T-helper 1 cell (primary cell): ENCODE measurements at places on chromosomes 1 and 21.

DNA sequence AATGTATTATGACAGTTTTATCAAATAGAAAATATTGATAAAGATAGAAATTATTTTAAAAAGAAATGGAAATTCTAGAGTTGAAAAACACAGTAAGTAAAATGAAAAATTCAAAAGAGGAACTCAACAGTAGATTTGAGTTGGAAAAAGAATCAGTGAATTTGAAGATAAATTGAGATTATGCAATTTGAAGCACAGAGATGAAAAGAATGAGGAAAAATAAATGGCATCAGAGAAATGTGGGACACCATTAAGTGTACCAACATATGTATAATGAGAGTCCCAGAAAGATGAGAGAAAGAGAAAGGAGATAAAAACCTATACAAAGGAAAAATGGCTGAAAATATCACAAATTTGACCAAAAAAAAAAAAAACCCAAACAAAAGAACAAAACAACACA is 25.0 kb downstream of the C4BPA start:
- DNase-seq, result no peak

GRCh38 chr1:118253053-118253915 is 68.3 kb upstream of the SPAG17 start:
- no peak for DNase-seq

GRCh38 chr1:172874950-172875349 is 175.8 kb downstream of the TNFSF18 start:
- no peak for DNase-seq

GRCh38 chr1:118118469-118118868 is 66.6 kb downstream of the SPAG17 start:
- DNase-seq, result no peak

- DNase-seq, result no peak
These were observed 573 bp downstream of the KLHL21 start for GRCh38 chr1:6601923-6602668.

- no peak for DNase-seq
These were observed 5.0 kb downstream of the AGT start for GRCh38 chr1:230708631-230709580.

GRCh38 chr1:186927884-186928283 is 99.1 kb downstream of the PLA2G4A start:
- no peak for DNase-seq

DNA sequence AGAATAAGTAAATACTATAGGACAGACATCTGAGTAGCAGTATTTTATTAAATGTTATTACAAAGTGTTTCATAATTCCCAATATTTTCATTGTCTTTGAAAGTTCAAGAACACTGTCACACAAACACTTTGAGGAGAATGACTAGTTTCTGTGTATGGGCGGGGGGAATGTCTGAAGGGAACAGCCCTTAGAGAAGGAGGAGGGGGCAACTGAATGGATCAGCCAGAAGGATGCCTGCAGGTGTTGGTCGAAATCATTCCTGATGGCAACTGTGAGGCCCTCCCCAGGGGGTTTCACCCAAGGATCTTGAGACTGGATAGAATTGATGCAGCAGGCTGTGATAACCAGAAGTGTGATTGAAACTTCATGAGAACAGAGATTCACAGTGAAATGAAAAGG is 223.2 kb upstream of the C1orf87 start:
- no peak for DNase-seq

- no peak for DNase-seq
These were observed 168.3 kb downstream of the RHOU start for GRCh38 chr1:228903434-228904071.

GRCh38 chr1:154847891-154848290 is 22.2 kb downstream of the KCNN3 start:
- DNase-seq, result no peak

GRCh38 chr1:51666478-51666877 is 49.6 kb downstream of the OSBPL9 start:
- DNase-seq, result no peak

DNA sequence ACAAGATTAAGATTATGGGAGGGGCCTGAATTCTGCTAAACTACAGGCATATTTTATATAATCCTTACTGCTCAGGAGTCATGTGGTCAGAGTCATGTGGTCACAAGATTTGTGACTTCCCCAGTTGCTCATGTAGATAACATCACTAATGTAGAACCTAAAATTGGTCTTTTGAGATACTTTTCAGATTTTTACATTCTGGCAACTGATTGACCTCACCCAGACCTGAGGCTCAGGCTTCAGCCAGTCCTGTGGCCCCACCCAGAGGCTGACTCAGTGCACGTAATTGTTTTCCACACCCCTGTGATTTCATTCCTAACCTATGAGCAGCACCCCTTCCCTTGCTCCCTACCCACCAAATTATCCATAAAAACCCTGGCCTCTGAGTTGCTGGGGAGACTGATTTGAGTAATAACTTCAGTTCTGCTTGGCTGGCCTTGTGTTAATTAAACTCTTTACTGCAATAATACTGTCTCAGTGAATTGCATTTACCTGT is 41.7 kb upstream of the ZNF326 start:
- no peak for DNase-seq

GRCh38 chr1:9629445-9630201 is 21.9 kb upstream of the PIK3CD start:
- peak; percentile 87 for DNase-seq

DNA sequence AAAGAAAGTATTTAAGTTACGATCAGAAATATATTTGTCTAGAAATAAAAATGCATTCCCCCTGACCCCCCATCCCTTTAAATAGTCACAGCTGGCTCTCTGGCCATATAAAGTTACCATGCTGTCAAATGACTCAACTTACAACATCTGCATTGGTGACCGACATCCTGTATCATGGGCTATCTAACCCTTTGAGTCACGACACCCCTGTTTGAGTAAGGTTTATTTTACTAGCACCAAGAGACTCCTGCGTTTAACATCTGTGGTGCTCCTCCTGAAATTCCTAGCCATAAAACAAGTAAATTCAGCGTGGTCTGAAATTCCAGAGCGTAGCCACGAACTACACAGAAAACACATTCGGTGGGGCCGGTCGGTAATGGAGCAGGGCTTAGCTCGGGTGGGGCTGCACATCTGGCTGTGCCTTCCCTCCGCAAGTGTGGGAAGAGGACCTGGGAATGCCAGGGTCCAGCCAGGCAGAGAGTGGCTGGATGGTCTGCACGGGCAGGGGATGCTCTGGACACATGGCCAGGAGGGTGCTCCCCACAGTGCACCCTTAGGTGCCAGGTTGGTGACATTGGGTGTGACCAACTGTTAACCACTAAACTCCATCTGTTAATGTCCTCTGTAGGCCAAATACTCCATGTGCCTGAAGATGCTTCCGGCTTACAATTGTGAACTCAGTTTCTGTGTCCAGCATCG is 53.0 kb upstream of the CLDN14 start:
- DNase-seq, result no peak

GRCh38 chr1:103254691-103255090 is 146.4 kb upstream of the COL11A1 start:
- DNase-seq, result no peak

- DNase-seq, result no peak
These were observed 51.5 kb downstream of the SH3BGR start for GRCh38 chr21:39503123-39503762.

- DNase-seq, result no peak
These were observed 1329.6 kb downstream of the KCNT2 start for GRCh38 chr1:195278644-195279043.

DNA sequence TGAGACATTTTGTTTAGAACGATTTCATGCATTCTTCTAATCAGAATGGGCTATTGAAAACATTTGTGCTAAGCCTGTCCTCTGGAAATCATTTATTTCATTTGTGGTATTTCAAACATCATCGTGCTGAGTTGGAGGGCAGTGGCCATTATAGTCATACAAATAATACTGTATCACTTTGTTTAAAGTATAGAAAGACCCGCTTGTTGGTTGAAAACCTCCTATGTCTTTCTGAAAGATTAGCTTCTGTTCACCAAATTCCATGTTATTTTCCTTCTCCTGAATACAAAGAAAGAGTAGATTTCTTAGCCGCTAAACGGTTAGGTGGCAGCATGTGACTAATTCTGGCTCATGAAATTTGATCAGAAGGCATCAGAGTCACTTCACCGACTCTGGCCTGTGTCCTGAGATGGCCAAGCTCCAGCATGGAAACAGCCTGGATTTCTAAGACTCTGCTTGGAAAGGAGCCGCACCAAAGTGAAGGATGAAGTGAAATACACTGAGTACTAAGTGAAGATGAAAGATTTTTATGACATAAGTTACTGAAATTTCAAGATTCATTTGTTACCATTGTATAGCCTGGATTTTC is 355.1 kb downstream of the USP25 start:
- DNase-seq, result no peak

- DNase-seq, result no peak
These were observed 450 bp downstream of the S100A10 start for GRCh38 chr1:151993084-151993733.

- DNase-seq, result no peak
These were observed 169.4 kb downstream of the NEK7 start for GRCh38 chr1:198326232-198326631.

DNA sequence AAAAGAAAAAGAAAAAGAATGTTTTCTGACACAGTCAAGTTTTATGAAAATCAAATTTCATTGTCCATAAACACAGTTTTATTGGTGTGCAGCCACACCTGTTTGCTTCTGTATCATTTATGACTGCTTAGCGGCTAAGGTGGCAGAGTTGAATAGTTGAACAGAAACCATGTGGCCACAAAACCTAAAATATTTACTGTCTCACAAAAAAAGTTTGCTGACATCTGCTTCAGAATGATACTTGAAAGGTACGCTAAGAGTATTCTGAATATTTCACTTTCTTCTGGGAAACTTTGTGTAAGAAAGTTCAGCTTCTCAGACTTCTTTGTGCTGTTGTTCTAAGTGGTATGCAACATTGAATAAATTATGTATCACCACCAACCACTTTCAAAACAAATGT is 6.2 kb downstream of the KCNK1 start:
- no peak for DNase-seq

- no peak for DNase-seq
These were observed 6.0 kb upstream of the SHISA4 start for GRCh38 chr1:201882665-201883132.

DNA sequence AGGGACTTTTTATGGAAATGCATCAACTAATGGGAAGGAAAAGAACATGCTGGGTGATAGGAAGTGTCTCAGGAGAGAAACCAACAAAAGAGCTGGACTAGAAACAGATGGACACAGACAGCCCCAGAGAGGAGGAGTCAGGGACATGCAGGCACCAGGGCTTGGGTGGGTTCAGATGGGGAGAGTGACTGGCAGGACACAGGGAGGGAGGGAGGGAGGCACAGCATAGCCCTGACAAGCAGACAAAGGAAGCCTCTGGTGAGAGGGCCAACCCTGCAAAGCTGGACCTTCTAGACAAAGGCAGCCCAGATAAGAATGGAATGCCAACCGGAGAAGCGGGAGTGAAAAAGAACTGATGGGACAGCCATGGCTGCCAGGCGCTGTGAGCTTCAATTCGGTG is 568.8 kb downstream of the AJAP1 start:
- no peak for DNase-seq
